ENCODE measurements at places on chromosomes 3 and 15.

DNA sequence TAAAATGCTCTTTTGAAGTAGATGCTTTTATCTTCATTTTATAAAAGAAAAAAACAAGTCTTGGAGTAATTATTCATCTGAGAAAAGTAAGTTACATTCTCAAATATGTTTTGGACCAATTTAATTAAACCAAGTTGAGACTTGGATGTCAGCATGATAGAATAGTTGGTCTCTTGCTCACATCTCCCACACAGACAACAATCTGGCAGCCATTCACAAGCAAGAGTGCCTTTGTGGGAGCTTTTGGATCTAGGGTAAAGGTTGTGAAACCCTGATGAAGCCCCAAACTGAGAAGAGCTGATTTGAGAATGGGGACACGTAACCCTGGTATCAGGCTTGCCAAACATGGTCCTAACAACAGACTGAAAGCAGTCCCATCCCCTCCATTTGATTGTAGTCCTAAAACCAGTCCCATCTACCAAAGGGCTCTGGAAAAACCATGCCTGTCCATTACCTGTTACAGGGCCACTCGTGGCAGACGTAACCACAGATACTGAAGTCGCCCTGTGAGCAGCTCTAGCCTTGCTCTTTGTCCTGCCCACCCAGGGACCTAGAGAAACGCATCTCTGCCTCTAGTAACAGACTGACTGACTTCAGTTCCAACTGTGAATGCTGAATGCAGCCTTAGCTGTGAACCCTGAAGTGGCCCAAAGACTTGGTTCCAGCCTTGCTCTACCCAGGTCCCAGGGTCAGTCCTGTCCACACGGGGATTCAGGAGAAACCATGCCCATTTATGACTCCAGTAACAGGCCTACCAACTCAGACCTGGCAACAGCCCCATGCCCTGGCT is 145.5 kb upstream of the SYNPR start:
- no peak for DNase-seq

DNA sequence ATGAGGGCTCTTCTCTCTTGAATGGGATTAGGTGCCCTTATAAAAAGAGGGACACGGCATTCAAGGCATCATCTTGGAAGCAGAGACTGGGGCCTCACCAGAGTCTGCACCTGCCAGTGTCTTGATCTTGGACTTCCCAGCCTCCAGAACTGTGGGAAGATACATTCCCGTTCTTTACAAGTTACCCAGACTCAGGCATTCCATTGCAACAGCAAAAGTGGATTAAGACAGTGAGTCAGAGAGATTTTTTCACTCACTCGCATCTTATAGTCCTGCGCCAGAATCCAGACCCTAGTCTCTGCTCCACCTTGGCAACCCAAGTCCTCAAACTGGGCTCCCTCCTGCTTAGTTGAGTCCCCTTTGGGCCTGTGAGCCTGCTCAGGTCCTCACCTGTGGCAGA is 2.7 kb downstream of the LCTL start:
- no peak for DNase-seq

GRCh38 chr3:76941376-76941775 is 98.5 kb upstream of the ROBO2 start:
- no peak for DNase-seq

- no peak for DNase-seq
These were observed 54.0 kb downstream of the KCNH8 start for GRCh38 chr3:19202303-19202702.

DNA sequence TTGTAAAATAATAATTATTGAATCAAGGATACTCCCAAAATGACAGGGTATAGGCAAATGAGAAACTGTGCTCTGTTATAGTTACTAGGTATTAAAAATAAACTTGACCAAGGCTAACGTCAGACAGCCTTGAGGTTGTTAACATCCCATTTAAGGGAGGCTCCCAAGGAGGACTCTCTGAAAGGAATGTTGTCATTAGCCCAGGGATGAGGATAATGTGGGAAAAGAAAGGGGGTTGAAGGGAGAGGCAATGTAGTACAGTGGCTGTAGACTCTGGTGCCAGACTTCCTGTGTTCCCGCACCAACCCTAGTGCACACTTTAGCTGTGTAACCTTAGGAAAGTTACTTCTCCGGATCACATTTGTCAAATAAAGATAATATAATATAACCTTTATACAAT is 47.0 kb upstream of the RARB start:
- no peak for DNase-seq

- DNase-seq, result peak; percentile 28
These were observed 140.1 kb downstream of the SMAD6 start for GRCh38 chr15:66841953-66842681.

DNA sequence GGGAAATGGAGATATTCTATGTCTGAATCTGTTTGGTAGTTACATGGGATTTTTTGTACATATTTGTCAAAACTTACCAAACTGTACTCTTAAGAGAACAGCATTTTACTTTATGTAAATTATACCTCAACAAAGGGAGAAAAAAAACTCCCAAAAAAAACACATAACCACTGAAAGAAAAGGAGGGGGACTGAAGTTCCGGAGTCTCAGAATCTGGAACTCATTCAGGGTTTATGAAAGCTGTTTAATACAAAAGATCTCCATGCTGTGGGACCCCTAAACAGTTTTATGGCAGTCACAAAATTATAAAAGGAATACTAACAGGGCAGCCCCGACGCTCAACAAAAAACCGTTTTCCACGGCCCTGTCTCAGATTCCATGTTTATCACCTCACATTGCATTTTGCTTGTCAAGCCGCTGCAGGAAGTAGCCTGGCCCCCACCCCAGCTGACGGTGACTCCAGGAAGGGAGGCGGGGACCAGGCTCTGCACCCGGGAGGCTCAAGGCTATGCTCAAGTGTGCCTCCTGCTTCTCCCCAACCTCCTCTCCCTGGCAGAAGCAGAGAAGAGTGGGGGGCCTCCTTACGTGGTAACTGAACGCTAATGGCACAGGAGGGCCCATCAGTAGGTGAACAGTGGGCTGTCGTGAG is 29.3 kb downstream of the RFT1 start:
- no peak for DNase-seq

DNA sequence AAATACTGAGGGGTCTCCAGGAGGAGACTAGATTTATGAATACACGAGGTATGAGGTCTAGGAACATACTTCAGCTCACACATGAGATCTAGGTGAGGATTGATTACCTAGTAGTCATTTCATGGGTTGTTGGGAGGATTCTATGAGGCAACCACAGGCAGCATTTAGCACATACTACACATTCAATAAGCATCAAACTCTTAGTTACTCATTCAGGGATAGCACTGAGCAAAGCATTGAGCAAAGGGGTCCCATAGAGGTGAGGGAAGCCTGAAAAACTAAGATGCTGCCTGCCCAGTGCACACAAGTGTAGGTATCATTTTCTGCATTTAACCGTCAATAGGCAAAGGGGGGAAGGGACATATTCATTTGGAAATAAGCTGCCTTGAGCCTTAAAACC is 4.5 kb downstream of the CCR5 start:
- DNase-seq, result no peak

- no peak for DNase-seq
These were observed 47.5 kb downstream of the MYH15 start for GRCh38 chr3:108462899-108463298.

DNA sequence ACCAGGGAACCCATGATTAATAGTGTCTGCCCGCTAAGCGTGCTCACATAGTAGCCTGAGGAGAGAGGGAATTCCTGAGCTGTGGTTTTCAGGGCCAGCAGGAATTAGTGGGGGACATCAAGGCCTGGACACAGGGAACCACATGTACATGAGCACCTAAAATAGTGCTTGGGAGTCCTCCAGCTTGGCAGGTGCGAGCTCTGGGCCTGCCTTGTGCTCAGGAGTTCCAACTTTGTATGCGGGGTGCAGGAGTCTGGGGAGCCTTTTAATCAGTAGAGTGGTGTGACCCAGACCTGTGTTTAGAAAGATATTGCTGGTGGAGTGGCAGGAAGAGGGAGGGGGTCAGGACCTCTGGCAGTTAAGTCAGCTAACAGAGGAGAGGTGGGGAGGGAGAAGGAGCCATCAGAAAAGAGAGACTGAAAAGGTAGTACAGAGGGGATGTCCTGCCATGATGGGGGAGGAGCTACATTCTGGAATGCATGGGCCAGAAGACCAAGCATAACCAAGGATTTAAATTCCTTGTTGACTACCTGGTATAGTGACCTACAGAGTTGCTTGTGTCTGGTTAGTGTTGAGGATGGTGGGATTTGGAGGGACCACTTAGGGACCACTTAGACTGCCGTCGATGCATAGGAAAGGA is 1.9 kb downstream of the DAG1 start:
- DNase-seq, result no peak

DNA sequence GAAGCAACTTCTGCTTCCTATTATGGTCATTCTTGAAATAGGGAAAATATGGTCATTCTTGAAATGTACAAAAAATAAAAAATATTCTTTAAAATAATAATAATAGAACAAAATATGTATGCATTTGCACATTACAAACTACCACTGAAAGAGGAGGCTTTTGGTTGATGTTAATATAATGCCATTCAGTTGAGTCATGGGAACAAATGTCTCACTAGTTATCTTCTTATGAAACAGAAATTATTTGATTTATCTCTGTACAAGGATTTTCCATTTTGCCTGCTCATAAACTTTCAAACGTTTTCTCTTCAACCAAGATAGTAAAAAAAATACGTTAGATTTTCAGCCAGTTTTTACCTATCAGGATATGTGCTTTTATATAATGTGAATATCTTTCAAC is 1662.7 kb downstream of the OTOL1 start:
- DNase-seq, result no peak

DNA sequence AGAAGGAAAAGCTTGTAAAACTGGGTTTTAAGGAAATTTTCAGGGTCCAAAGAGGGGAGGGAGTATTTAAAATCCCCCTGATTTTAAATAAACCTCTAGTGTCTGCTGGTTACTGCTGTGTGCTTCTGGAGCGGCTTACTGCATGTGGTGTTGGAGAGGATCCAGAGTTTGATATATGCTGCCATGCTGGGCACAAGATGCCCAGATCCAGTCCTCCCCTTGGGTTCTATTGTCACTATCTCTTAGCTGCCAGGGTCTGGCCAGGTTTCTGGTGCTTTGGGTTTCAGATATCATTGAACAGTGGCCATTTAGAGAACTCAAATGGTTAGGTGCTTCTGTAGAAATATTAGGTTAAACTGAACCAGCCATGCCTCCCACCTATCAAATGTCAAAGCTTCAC is 27.5 kb downstream of the MINAR1 start:
- no peak for DNase-seq

GRCh38 chr3:127102587-127102986 is 90.3 kb upstream of the PRR23E start:
- no peak for DNase-seq

DNA sequence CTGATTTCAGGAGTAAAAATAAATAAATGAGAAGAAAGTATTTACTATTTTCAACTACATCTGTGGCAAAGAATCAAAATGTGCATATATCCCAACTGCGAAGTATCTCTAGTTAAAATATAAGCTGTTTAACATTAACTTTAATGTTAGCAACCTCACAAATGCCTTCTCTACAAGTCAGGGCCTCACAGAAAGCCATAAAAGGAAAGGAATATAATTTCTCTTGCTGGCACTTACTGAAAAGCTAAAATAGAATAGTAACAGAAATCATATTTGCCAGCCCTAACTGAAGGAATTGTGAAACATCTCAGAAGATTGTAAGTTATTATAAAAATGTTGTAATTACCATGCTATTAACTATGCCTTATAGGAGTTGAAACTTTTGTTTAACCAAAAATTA is 65.1 kb upstream of the MBNL1 start:
- DNase-seq, result no peak

DNA sequence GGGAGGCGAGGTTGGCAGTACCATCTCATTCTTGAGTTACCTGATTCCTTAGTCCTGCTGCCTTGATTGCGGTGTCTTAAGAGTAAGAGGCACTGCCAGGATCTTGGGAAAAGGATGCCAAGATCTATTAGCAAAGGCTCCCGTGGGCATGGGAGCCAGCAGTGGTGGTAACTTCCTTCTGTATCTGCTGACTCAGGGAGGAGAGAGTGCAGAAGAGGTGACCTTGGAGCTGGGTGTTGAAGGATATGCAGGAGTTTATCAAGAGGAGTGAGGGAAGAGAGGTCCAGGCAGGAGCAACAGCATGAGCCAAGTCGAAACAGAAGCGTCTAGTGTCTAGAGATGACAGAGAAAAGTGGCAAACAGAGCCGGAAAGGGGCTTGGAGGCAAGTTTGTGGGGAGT is 4.5 kb downstream of the MESP2 start:
- no peak for DNase-seq

DNA sequence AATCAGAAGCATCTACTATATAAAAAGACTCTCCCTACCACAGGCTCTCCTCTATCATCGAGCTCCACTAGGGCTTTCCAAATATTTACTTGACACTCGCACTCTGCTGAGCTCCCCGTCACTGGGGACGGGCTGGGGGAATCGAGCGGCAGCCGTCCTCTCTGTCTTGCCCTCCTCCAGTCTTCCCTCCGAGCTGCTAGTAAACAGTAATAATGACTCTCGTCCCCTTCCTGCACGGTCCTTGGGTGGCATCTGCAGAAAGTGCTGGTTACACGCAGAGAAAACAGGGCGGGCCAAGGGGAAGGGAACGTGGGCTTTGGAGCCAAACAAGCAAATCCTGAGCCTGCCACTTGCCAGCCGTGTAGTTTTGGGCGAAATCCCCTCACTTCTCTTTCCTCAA is 96.6 kb downstream of the LRIG1 start:
- DNase-seq, result no peak

- no peak for DNase-seq
These were observed 9.5 kb upstream of the ARL14 start for GRCh38 chr3:160667452-160667851.

DNA sequence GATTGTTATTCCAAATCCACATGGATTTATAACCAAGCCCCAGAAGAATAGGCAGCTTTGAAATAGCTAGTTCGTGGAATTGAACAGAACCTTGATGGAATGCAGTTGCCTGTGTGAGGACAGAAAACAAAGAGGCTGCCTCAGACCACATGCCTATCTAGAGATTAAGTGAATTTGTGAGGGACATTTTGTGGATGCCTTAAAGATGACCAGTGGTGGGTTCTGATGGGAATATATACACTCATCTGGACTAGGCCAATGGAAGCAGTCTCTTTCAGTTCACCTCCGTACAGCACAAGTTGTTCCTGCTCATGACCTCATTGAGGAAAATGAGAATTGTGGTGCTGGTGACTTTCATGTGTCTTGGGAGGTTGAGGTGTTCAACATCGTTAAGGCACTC is 63.2 kb upstream of the PYDC2 start:
- DNase-seq, result no peak

GRCh38 chr15:39833515-39833981 is 50.9 kb upstream of the FSIP1 start:
- no peak for DNase-seq

- no peak for DNase-seq
These were observed 9.2 kb downstream of the PLSCR4 start for GRCh38 chr3:146241523-146242240.

All from CD4-positive, alpha-beta T cell (primary cell).